ENCODE measurements at places on chromosomes 6 and 20.
A peak's percentile ranks its signal among the peaks of the same experiment; 100 is the strongest.

GRCh38 chr6:106802139-106802538 lies 172.4 kb downstream of the CD24 start:
- no peak for DNase-seq

- DNase-seq = no peak
These were observed 77.5 kb upstream of the GATA5 start for GRCh38 chr20:62553136-62553837.

DNA sequence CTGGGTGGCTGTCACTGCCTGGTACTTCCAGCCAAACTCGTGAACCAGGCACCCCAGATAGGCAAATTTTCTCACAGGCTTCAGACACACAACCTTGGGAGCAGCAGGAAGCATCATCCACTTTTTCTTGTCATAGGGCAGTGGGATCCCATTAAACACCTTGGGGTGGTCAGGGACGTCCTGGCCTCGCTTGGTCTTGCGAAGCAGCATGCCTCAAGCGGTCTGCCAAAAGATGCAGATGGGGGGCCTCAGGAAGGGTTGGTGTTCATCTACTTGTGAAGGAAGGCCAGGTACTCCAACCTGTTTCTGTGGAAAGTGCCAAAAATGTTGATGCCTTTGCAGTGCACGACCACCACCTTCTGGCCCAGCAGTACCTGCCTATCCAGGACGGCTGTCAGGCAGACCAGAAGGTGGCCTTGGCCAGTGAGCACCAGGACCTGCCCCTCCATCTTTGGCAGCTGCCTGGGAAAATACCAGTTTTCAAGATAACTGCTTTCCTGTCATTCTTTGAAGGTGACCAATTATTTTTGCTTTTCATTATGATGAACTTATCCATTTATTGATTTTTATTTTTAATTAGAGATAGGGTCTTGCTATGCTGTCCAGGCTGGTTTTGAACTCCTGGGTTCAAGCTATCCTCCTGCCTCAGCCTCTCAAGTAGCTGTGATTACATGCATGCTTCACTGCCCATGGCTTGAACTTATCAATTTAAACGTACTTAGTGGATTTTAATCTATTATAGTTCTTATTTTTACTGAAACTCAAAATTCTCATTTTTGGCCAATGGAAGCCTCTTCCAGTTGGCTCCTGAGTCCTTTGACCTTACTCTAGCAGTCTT lies 80.1 kb downstream of the MAN1A1 start:
- no peak for DNase-seq

GRCh38 chr6:46443623-46444022 lies 47.6 kb downstream of the RCAN2 start:
- DNase-seq = no peak

- DNase-seq = peak; percentile 81
These were observed 123.3 kb upstream of the DUSP22 start for GRCh38 chr6:168865-169455.

- peak; percentile 69 for DNase-seq
These were observed 3.0 kb upstream of the GOPC start for GRCh38 chr6:117605169-117605826.

- DNase-seq = no peak
These were observed 24.8 kb downstream of the MAN1A1 start for GRCh38 chr6:119324718-119325117.

DNA sequence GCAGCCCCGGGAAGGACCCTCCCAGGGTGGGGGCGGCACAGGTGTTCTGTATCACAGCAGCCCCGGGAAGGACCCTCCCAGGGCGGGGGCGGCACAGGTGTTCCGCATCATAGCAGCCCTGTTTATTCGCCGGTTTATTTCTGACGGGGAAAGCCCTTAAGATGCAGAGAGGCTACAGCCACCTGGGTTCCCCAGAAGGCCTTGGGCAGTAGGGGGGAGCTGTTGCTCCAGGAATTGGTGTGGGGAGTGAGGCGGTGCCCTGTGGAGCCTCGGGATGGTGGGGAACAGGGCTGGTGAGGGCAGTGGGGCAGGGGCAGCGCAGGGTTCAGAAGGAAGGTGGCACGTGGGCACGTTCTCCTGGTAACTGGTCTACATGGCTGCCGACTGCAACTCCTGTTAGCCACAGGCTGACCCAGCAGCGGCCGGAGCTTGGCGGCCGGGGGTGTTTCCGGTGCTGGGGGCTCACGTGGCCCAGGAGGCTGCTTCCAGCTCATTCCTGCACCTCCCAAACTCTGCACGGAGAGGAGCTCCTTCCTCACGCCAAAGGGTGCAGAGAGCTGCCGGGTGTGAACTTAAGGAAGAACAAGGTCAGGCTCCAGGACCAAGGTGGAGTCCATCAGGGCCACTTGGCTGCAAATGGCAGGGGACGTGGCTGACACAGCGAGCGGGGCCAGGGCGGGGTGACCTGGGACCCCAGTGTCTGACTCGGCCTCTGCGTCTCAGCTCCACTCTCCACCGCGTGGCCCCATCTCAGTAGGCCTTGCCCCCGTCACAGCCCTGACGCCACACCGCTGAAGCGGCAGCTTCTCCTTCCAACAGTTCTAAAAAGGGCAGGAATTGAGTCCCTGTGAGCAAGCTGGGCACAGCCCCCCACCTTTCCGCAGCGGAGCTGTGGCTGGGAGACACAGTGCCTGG lies 13.2 kb downstream of the SLCO4A1 start:
- DNase-seq = no peak

Measured in PC-3 (cell line).